ENCODE measurements at places on chromosomes 11 and 22.

DNA sequence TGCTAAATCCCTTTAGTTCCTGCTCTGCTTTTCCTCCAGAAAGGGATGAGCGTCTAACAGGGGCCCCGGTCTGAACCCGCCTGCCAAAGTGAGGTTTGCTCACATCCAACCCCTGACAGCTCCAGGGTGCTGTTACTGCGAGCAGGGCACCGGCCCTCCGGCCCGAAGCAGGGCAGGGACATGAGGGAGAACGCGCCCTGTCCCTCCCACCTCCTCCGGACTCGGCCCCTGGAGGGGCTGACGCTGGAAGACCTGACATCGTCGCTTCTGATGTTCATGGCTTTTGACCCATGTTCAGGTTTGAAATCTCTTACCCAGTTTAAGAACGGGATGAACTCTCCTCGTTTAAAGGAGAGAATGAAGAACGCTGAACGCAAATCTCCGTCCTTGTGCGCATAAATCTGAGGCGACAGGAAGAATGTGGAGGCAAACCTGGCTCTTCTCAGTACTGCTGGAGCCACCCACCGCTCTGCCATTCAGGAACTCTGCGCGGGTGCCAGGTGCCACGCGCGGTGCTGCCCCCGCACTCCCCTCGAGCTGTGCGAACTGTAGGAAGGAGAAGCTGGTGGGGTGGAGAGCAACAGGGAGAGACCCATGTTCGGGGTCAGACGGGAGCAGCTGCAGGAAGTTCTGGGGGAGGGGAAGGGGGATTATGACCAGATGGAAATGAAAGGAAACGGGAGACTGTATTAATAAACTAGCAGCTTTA, 826 bp upstream of the EEF1G start:
- DNase-seq = no peak

GRCh38 chr11:76321820-76322524, 59.0 kb downstream of the THAP12 start:
- no peak for DNase-seq

- DNase-seq = no peak
Observed at GRCh38 chr11:122764371-122765090, 73.8 kb upstream of the CRTAM start.

DNA sequence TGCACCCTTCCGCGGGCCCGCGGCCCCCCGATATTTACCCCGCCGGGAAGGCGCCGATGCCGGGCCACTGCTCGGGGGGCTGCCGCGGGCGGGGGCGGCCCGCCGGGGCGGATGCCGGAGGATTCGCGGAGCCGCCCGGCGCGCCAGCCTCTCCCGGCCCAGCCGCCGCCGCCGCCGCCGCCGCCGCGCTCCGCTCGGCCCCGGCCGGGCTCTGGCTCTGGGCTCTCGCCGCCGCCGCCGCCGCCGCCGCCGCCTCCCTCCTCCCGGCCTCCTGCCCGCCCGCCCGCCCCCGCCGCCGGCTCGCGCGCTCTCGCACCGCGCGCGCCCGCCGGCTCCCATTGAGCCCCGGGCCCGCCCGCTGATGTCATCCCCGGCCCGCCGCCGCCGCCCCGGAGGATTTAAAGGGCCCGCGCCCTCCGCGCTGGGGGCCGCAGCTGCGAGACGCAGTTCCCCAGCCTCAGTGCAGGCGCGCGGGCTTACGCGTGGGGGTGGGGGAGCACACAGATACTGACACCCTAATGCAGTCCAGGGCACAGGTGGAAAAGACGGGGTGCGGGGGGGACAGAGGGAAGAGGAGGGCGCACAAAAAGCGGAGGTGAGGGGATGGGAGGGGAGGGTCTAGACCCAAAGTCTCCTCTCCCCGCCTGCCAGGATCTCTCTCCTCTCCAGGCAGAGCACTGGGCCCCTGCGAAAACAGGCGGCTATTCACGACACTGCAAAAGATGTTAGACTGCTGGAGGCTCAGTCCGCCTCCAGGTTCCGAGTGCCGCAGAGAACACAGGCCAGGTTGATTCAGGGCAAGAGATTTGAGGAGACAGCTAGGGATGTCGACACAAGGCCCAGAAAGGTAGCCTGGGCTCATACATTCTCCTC, at the start of gene CSNK1E:
Gene CSNK1E (minus strand): TSS at position 312 of the 873 bp plus-strand sequence. CDS start 3,276 bp downstream, outside the sequence.
- DNase-seq = no peak

DNA sequence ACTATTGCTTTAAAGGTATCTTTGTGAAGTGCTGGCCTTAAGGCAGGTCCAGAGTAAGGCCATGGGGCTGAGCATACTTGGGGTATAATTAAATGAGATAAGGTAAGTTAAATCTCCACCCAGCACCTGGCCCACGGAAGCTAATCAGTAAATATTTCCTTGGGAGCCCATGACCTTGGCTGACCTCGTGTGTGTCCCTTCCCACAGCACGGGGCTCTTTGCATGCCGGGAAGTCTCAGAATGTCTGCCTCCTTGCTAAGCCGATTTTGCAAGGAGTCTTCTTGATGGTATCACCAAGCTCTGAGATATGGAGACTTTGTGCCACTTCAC, 46.5 kb downstream of the ADM start:
- no peak for DNase-seq

DNA sequence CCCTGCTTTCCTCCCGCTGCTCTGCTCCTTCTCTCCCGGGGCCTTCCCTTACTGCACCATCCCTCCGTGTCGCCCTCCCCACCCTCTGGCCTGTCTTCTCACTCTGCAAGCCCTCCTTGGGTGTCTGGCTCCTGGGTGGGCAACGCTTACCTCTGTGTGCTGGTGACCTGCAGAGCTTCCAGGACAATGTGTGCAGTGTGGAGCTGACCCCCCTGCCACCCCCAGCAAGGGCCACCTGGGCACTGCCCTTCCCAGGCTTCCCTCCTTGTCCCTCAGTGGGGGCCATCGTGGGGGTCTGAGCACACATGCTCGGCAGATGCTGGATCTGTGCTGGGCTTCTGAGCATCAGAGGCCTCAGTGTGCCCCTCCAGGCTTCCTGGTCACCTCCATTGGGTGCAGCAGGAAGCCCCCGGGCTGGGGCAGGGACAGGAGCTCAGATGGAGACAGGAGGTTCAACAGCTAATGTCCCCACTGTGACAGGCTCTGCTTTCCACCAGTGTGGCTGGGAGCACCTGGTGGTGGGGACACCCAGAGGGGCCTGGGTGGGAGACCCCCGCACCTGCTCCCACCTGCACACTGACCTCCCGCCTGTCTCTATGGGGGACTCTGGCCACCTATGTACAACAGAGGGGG, 7.8 kb upstream of the BRSK2 start:
- DNase-seq = no peak

- no peak for DNase-seq
Observed at GRCh38 chr11:115418626-115419025, 85.6 kb downstream of the CADM1 start.

DNA sequence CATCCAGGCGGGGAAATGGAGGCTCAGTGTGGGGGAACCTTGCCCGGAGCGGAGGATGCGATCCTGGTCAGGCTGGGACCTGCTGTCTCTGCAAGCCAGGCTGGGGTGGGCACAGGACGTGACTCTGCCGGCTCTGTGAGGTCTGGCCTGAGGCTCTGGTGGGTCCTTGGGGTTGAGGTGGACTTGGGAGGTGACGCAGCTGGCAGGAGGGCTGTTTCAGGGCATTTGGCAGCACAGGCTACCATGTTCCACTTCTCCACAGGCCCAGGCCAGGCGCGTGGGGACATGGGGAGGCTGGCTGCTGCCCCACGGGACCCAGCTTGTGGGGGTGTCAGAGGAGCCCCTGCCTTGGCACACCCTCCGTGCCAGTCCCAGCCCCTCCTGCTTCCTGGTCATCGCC, 1199.7 kb downstream of the BRD1 start:
- no peak for DNase-seq

All from central memory CD8-positive, alpha-beta T cell (primary cell).